Stimulated activated CD4-positive, alpha-beta T cell treated with anti-CD3 and anti-CD28 coated beads, Interleukin-1b, Interleukin-23, amount 100 ng/mL, for 4 hours (primary cell): ENCODE measurements at places on chromosomes 3 and 15.

DNA sequence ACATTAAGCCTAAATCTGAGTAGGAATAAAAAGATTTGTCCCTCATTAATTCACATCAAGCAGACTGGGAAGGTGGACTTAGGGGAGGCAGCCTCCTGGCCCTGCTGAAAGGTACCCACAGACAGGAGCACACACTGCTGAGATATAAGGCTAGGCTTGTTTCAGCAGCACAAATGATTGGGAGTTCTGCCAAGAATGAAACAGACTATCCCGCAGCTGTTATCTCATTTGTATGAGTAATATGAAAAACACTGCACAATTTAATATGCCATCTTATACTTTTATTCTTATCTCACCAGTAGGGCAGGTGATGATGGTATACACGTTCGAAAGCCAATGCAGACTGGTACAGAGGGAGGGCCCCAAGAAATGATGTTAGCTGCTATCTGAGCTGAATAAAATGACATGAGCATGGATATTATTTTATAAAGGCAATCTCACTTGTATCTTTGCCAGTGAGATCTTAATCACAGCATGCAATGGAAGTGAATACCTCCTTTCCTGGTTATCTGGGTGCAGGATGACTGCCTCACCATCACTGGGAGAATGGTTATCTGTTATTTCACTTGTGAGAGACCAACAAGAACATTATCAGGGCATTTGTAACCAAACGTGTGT lies 258.7 kb upstream of the PPP2R3A start:
- no peak for DNase-seq

GRCh38 chr3:80675790-80676189 lies 908.0 kb upstream of the ROBO1 start:
- no peak for DNase-seq

DNA sequence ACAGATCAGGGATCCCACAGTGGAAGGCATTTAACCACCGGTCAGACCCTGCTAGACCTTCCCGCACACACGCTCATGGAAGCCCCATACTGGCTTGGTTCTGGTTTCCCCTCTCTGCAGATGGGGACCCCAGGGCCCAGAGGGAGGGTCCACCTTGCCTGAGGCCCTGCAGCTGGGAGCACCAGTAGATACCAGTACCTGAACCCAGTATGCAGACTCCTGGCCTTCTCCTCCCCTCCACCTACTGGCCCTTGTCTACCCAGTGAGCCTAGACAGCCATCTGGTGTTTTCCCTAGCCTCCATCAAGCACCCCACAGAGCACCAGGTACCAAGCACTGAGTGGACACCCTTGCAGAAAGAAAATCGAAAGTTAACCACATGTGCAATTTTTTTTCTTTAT lies 65.1 kb downstream of the MEGF11 start:
- DNase-seq, result no peak

- no peak for DNase-seq
These were observed 93.7 kb downstream of the TMEM266 start for GRCh38 chr15:76153241-76154197.

GRCh38 chr3:111314181-111314873 lies 227.7 kb upstream of the CD96 start:
- DNase-seq, result no peak

- DNase-seq, result no peak
These were observed 51.2 kb upstream of the GATA2 start for GRCh38 chr3:128544190-128544589.

- DNase-seq, result no peak
These were observed 110.0 kb upstream of the SLC4A7 start for GRCh38 chr3:27594096-27594690.

GRCh38 chr3:185153171-185153771 lies 411 bp upstream of the C3orf70 start:
- no peak for DNase-seq

- DNase-seq, result no peak
These were observed 6.6 kb upstream of the CHRNA3 start for GRCh38 chr15:78627348-78627747.

DNA sequence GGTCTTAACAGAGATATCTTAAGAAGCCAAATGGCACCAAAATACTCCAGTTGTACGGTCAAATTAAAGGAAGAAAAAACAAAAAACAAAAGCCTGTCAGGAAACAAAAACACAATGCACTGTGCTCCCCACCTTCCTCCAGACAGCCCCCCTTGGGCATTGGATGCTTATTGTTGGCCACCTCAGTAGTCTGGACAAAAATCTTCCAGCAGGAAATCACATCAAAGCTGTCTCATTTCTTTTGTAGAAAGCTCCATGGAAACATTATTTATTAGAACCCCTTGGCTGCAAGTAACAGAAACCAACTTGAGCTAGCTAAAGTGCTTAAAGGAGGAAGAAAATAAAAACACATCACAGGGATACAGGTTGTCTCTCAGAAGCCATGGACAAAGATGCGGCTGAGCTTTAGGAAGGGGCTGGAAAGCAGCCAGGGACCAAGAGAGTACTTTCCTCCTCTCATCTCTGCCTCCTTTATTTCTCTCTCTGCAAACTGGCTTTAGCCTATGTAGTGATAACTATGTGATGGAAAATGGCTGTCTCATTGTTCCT lies 651.5 kb upstream of the ADAMTS9 start:
- DNase-seq, result no peak
